A549 treated with GW870086 at 1 μM for 4 hours (cell line): ENCODE measurements at places on chromosomes 11 and 22. TPM values are rescaled to one million over a fixed set of nuclear protein-coding genes. Genes with fewer than 3 reads are reported as not detected.

CRYBB2 gene
- total RNA-seq: not detected in 5 replicates

C11orf91 gene
- 0.58 to 2.2 TPM (median 1.4 TPM) in 5 replicates for total RNA-seq

FGF19 gene
- total RNA-seq: 0.09 to 0.13 TPM (median 0.10 TPM) in 5 replicates

PPM1F gene
- total RNA-seq: 16.0 to 20.3 TPM (median 18.1 TPM) in 5 replicates

OR2AG2 gene
- total RNA-seq: 0.03 TPM in 2 of 5 replicates, not detected in the others

BIRC2 gene
- 27.2 to 31.5 TPM (median 27.9 TPM) in 5 replicates for total RNA-seq

PGM2L1 gene
- 10.4 to 21.2 TPM (median 17.5 TPM) in 5 replicates for total RNA-seq

LZTR1 gene
- total RNA-seq: 12.2 to 19.1 TPM (median 17.6 TPM) in 5 replicates

RCOR2 gene
- 0.70 to 1.2 TPM (median 1.0 TPM) in 5 replicates for total RNA-seq

OR4A16 gene
- total RNA-seq: not detected in 5 replicates

OR52H1 gene
- total RNA-seq: not detected in 5 replicates

ART5 gene
- total RNA-seq: 0.24 to 0.43 TPM (median 0.33 TPM) in 4 of 5 replicates, not detected in the other

RNF169 gene
- total RNA-seq: 4.0 to 5.5 TPM (median 5.1 TPM) in 5 replicates

SGSM1 gene
- 0.15 to 0.96 TPM (median 0.53 TPM) in 5 replicates for total RNA-seq

TRIM51 gene
- not detected in 5 replicates for total RNA-seq

SCN2B gene
- total RNA-seq: not detected in 5 replicates

ZNF214 gene
- total RNA-seq: 0.45 to 1.2 TPM (median 0.87 TPM) in 5 replicates

CD3E gene
- total RNA-seq: not detected in 5 replicates

NLRP10 gene
- total RNA-seq: not detected in 5 replicates

TECTA gene
- 0.02 to 0.13 TPM (median 0.06 TPM) in 5 replicates for total RNA-seq

LARGE2 gene
- total RNA-seq: 2.0 to 3.4 TPM (median 2.9 TPM) in 5 replicates

BTBD18 gene
- total RNA-seq: not detected in 5 replicates

C22orf31 gene
- total RNA-seq: not detected in 5 replicates

SYNGR1 gene
- total RNA-seq: 10.3 to 16.4 TPM (median 13.6 TPM) in 5 replicates

IGF2 gene
- 2.3 to 3.5 TPM (median 3.1 TPM) in 5 replicates for total RNA-seq

SORL1 gene
- 1.4 to 2.0 TPM (median 1.6 TPM) in 5 replicates for total RNA-seq

F2 gene
- total RNA-seq: 1.9 to 2.6 TPM (median 2.2 TPM) in 5 replicates

GP1BB gene
- total RNA-seq: 0.45 to 1.9 TPM (median 1.5 TPM) in 5 replicates

PDGFB gene
- 4.3 to 5.5 TPM (median 4.7 TPM) in 5 replicates for total RNA-seq

GPHA2 gene
- not detected in 5 replicates for total RNA-seq

PGA4 gene
- total RNA-seq: not detected in 5 replicates

SLC35F2 gene
- total RNA-seq: 42.2 to 53.3 TPM (median 49.0 TPM) in 5 replicates

GAS2 gene
- 0.27 to 0.98 TPM (median 0.58 TPM) in 5 replicates for total RNA-seq
